Uterine smooth muscle cell (primary cell): ENCODE measurements at places on chromosomes 7 and 10. TPM values are rescaled to one million over a fixed set of nuclear protein-coding genes. Genes with fewer than 3 reads are reported as not detected.

The SYT15B gene
- under 0.01 TPM in 1 of 2 replicates, not detected in the other for total RNA-seq

The CADPS2 gene
- 21.6 and 34.5 TPM in 2 replicates for total RNA-seq

The GARIN1A gene
- total RNA-seq, result 0.33 and 0.87 TPM in 2 replicates

The FOXP2 gene
- total RNA-seq, result 3.5 and 6.6 TPM in 2 replicates

The PDE6C gene
- not detected in 2 replicates for total RNA-seq

The CASTOR2 gene
- total RNA-seq, result 7.2 and 9.5 TPM in 2 replicates

The MYL7 gene
- total RNA-seq, result not detected in 2 replicates

The FFAR4 gene
- total RNA-seq, result not detected in 2 replicates

The OR13A1 gene
- total RNA-seq, result not detected in 2 replicates

The OPN1SW gene
- not detected in 2 replicates for total RNA-seq

The PRKCQ gene
- 0.12 and 0.22 TPM in 2 replicates for total RNA-seq

The GRK5 gene
- 4.2 and 8.1 TPM in 2 replicates for total RNA-seq

The PKD2L1 gene
- under 0.01 TPM in 1 of 2 replicates, not detected in the other for total RNA-seq

The ZNF804B gene
- not detected in 2 replicates for total RNA-seq

The ANKRD1 gene
- 0.75 and 1.00 TPM in 2 replicates for total RNA-seq

The AKR1C2 gene
- 20.4 and 34.5 TPM in 2 replicates for total RNA-seq

The STX1A gene
- 17.4 and 32.3 TPM in 2 replicates for total RNA-seq

The INHBA gene
- total RNA-seq, result 18.2 and 20.0 TPM in 2 replicates

The SLC25A13 gene
- total RNA-seq, result 11.2 and 17.2 TPM in 2 replicates

The CALHM3 gene
- not detected in 2 replicates for total RNA-seq
